NCI-H69 (cell line): ENCODE measurements at places on chromosomes 7 and 10.
A peak's percentile ranks its signal among the peaks of the same experiment; 100 is the strongest.

- DNase-seq, result no peak
Observed at GRCh38 chr7:113143486-113144257, 25.3 kb upstream of the SMIM30 start.

GRCh38 chr10:9038146-9038714 is 983.7 kb downstream of the GATA3 start:
- DNase-seq, result no peak

GRCh38 chr7:100166970-100167911 is 1.2 kb downstream of the GAL3ST4 start:
- DNase-seq, result no peak

- DNase-seq, result no peak
Observed at GRCh38 chr7:44911911-44912310, 26.6 kb upstream of the PURB start.

GRCh38 chr10:130301021-130301892 is 165.1 kb downstream of the GLRX3 start:
- DNase-seq, result no peak

- no peak for DNase-seq
Observed at GRCh38 chr10:30493609-30494530, 59.9 kb downstream of the MAP3K8 start.

- DNase-seq, result peak; percentile 87
Observed at GRCh38 chr7:127252778-127253280, at the start of gene GRM8. Gene GRM8 (minus strand): TSS chr7:127252941.

DNA sequence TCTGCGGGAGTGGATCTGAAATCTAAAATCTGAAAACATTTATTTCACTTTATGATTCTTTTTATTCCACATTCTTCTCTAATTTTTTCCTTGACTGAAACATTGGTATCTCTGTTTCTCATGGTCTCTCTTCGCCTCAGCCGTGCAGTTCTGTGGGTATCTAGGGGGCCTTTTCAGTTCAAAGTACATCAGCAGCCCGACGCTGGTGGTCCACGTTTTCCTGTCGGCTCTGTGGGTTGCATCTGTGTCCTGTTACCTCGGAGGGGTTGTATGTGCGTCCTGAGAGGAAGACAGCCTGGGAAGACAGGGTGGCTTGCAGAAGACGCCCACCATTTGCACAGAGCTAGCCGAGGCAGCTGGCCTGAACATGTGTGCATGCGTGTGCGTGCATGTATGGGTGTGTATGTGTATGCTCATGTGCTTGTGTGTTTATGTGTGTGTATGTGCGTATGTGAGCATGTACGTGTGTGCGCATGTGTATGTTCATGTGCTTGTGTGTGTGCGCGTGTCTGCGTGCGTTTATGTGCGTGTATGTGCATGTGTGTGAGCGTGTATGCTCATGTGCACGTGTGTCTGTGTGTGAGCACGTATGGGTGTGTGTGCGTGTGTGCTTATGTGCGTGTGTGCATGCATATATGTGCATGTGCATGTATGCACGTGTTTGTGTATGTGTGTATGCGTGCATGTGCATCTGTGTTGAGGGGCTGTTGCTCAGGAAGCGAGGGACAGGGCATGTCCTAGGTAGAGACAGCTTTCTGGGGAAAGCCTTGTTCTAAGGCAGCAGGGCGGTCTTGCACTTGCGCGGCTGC is 211.8 kb downstream of the ADARB2 start:
- DNase-seq, result no peak

DNA sequence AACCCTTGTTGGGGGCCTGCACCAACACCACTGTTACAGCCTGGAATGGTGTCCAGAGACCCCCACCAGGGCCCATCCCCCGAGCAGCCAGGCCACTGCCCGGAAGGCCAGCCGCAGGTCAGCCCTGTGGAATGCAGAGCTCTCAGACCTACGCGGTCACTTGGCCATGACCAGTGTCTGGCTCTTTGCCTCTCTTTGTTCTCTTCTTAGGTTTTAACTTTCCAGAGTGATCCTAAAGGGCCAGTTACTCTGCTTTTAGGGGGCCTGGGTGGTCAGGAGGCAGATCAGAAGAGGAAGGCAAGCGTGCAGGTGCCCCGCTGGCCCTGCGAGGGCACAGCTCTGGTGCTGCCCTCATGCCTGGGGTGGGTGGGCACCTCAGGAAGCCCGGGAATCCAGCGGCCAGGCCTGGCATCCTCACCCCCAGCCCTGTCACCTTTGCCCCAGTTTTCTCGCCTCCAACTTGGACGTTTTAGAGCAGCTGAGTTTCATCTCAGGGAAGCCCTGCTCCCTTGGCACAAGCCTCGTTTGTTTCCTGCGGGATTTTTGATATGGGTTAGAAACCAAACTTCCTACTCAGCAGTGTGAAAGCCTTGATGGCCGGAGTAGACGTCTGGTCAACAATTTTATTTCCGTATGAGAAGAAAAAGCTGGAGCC is 62.5 kb upstream of the CHST15 start:
- DNase-seq, result no peak

- DNase-seq, result peak; percentile 60
Observed at GRCh38 chr7:80078159-80078731, 56.4 kb upstream of the GNAI1 start.
